Lung microvascular endothelial cell (primary cell): ENCODE measurements at places on chromosomes 2 and 18.

- no peak for DNase-seq
Observed at GRCh38 chr2:134934641-134935040, 16.0 kb downstream of the CCNT2 start.

DNA sequence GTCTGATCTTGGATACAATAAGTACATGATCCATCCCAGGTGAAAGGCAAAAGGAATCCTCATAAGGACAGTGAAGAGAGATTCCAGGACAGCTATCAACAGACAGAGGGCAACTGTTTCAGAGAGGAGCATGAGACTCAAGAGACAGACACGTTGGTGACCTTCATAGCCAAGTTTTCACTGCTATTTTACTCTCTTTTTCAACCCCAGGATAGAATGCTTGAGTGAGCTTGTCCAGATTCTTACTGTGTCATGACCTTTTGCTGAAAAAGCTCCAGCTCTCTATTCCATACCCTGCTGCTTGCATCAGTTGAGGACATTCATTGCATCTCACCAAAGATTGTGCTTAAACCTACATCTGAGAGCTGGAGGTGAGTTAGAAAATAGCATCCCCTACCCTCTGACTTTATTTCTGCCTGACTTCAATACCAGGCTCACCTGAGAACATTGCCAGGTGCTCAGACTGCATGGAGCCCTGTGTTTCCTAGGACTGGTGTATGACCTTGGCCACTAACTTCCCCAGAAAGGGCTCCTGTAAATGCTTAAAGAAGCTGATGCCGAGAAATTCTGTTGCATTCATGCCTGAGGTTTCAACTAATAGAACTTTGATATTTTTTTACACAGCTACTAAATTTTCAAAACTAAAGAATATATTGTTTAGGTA, 70.4 kb upstream of the TMEM17 start:
- no peak for DNase-seq

DNA sequence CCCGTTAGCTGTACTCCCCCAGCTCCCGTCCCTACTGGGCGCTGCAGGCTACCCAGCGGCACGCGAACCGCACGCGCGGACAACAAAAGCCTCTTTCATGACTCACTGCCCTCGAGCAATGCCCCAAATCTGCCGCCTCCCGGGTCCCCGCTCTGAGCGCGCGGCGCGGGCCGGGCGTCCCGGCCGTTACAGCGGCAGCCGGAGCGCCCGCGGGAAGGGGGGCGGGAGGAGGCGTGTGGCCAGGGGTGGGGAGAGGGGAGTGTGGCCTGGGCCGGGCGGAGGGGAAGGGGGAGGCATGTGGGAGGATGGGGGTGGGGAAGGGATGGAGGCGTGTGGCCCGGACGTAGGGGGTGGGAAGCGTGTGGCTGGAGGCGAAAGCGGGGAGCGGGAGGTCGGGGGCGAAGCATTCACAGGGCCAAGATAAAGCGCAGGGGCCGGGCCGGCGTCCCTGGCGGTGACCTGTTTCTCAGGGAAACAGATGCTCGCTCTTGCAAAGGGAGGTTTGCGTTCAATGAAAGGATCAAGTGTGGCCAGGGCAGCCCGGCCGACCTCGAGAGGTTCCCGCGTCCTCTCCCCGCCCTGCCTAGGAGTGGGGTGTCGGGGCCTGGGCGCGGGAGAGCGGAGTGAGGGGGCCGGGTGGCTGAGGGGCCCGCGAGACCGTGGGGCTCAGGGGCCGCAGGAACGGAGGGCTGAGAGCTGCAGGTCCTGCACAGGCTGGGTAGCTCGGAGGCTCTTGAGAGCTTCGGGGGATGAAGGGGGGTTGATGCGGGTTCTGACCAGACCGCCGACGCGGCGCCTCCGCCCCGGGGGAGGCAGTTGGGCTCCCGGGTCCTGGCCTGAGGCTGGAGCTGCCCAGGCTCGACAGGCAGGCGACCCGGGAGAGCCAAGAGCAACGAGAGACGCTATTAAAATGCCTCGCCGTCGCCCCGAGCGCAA, 3.5 kb upstream of the NEUROD1 start:
- DNase-seq = no peak

DNA sequence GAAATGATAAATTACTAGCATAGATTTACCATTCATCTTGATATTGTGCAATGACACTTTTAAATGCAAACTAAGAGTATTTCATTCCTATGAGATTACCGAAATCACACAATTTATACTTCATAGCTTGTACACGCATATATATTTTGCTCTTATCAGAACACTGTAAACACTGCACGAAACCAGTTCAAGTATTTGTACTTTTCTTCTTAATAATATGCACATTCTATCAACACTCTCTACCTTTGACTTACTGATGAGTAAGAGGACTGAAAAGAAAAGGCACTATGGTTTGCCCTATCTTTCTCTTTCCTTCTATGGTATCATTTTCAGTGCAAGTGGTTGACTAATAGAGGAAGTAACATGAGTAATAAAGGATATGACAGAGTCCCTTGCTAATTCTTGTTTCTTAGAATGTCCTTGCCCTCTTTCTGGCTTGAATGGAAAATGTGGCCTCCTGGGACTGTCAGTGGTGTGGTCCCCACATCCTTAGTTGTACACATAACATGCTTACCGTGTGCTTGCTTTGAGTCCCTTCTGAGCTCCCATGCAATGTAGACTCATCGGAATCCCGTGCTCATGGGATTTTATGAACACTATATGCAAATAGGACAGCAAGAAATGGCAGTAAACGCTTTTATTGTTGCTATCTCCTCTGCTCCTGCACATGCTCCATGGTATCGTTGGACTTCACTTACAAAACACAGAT, 363.5 kb upstream of the TNP1 start:
- DNase-seq = peak; percentile 94

DNA sequence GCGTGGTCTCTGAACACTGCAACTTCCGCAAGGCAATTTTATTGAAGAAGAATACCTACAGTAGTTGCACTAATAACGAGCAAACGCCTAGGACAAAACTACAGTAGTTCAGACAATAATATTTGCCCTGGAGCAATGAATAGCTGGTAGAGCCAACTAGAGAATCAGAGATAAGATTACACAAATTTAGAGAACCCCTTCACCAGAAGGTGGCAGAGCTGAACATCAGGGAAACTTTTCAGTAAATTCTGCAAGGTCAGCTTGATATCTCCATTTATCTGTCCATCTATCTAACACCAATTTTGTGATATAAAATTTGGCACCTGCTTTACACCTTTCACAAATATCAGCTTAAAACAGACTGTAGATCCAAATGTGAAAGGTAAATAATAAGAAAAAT, 43.8 kb downstream of the CDH19 start:
- peak; percentile 80 for DNase-seq

DNA sequence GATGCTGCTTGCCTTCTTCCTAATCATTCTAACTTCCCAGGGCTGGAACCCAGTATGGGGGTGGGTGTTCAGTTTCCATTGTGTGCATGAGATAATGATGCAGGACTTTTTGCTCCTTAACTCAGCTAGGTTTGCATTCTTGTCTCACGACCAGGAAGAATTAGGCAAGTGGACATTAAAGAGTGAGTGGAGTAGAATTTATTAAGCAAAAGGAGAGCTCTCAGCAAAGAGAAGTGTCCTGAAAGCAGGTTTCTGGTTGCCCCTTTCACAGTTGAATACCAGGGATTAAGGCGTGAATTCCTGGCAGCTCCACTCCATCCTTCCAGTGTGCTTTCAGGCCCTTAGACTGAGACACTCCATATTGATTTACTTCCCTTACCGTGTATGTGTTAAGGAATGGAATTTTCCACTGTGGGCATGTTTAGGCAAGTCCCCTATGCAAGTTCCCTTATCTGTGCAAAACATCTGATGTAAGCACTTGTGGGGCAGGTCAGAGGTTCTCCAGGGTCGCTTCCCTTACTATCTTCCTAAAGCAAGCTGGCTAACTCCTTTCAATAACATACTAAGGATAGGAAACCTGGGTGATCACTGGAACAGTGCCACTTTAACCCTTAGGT, 126.5 kb downstream of the GPR39 start:
- DNase-seq = peak; percentile 27

DNA sequence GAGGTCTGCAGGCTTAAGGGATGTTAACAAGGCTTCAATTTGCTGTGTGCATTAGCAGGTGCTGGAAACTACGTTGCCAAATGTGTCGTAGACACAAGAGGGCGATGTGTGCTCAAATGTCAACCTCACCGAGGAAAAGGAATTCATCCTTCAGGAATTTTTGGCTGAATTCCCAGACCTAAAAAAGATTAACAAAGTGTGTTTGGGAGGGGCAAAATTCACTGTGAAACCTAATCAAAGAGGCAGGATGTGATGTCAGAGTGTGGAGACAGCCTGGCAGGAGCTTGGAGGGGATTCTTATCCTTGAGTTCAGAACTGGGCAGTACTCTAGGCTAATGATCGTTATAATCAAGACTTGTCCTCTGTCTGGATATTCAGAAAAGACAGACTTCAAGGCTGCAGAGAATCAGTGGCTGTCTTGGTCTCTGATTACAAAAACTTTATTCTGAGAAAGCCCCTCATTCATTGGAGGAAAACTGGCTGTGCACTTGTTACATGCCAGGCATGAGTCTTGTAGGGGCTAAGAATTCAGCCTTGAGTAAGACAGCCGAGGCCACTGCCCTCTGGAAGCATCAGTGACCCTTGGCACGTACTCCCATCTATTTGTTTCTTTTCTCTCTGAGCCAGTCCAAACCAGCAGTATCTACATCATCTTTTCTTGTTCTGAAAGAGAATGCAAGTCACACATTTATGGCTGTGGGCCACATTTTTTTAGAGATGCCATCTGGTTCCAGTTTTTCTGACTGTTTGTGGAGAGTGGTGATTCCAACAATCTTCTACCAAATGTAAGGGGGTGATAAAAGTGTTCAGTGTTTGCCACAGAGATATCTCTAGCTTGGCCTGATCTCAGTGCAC, 18.7 kb upstream of the SCYGR1 start:
- DNase-seq = peak; percentile 96

- DNase-seq = no peak
Observed at GRCh38 chr2:196823750-196824522, 14.8 kb upstream of the C2orf66 start.

DNA sequence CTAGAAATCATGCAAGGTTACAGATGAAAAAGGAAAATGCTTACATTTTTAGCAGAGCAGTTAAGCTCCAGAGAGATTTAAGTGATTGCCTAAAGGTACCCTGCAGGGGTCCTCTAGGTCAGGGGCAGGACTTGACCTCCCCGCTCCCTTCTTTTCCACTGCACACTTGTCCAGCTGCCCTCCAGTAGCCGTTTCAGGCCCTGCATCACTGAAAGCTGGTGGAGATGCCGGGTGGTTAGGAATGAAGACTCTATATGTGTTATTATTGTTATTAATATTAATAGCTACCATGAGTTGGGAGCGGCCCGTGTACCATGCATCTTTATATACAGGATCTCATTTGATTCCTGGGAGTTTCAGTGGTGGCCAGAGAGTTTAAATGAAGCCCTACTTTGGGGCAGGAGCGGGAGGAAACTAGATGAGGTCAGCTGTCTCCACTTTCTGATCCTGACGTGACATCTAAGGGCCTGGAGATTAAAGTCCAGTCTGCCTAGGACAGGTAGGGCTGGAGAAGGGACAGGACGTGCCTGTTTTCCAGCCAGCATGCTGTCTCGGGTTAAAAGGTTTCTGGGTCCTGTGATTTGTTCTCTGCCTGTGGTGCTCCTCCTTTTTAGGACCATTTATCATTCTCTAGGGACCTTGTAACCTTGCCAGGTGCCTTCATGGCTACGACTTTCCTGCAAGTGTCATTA, 2.1 kb downstream of the TMEM37 start:
- no peak for DNase-seq

- DNase-seq = no peak
Observed at GRCh38 chr2:23617811-23618215, 232.8 kb downstream of the KLHL29 start.

DNA sequence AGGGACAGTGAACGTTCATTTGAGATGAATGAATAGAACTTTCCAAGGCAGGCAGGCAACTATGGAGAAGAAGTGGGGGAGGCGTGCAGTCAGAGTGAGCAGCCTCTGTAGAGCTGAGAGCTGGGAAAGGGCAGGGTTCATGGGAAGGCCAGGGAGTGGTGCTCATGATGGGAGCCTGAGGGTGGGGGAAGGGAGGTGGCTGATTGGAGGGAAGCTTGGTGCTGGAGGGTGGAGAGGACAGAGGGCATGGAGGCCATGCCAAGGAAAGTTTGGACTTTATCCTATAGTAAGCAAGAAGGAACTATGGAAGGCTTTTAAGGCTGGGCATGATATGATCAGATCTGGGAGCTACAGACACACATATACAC, 47.6 kb upstream of the LGALSL start:
- DNase-seq = no peak

DNA sequence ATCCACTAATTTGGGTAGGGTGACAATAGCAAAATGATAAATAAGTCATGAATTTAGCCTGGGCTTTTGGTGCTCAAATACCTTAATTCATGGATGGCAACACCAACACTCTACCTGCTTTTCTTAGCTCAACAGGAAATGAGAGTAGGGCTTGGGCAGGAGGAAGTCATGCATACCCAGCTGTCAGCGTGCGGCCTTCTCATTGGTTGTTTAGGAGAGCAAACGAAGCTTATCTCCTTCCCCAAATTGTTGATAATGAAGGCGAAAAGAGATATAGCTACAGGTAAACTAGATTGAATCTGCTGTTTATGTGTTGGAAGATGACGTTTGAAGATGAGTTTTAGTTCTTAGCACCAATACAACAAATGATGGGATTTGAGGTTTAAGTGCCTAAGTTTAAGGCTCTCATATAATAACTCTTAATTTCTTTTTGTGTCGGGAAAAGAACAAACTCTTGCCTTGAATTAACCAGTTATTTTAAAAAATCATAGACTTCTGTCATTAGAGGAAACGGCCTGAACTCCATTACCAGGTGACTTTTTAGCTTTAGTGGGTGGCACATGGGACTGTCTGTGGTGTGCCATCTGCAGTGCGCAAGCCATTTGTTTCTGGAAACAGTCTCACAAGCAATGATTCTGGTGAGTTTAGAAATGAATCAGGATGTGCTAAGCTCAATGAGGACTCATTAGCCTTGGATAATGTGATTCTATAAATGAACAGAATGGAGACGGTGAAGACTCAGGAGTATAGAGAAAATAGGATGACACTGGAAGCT, 19.8 kb downstream of the MAP4K4 start:
- DNase-seq = no peak

DNA sequence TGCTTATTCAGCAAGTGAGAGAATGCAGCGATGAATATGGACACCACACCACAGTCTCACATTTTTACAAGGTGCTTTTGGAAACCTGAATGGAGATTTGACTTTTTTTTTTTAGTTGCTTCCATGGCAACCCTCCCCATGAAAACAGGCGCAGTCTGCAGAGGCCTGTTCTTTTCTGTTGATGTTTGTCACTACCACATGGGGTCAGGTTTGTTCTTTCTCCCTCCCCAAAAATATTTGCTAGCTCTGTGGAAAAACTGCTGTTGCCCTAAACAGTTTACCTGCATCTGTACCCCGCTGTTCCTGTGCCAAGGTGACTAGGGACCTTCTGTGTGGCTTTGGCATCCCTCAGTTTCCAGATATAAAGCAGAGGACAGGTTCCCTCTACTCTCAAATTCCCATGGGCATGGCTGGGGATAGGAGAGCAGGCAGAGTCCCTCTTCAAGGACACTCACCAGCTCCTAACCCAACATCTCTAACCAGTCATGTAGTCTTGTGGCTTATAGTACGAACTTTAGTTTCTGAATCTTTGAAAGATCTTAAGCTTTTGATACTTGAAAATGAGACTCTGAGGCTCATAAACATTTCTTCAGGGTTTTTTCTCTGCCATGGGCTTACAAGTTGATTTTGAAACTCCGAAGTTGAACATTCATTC, 14.7 kb upstream of the MAPRE2 start:
- no peak for DNase-seq

- no peak for DNase-seq
Observed at GRCh38 chr18:25019931-25020330, 332.0 kb downstream of the ZNF521 start.
